DMS53 (cell line): ENCODE measurements at places on chromosomes 5 and 9.

DNA sequence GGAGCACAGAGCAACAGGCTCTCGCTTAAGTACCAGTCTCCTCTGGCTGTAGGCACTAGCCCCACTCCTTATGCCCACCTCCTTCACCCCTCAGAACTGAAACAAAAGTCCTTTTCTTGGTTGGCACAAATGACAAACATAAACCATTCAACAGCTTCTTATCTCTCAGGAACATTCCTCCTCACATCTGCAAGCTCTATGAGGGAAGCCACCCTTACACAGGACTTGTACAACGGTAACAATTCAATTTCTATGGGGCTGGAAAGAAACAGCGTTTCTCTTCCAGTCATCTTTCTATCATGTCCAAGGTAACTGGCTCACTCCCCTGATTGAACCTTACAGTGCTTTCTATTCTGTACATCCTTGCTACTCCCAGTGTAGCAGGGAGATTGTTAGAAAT lies 74.1 kb downstream of the CSF2 start:
- DNase-seq: no peak

- no peak for DNase-seq
Measured at GRCh38 chr9:133499132-133499891, 20.4 kb upstream of the SLC2A6 start.

GRCh38 chr5:172694541-172694940 lies 53.5 kb downstream of the NEURL1B start:
- DNase-seq: no peak

- DNase-seq: no peak
Measured at GRCh38 chr9:121748727-121749423, 97.4 kb downstream of the DAB2IP start.

GRCh38 chr9:14270358-14271092 lies 43.4 kb downstream of the NFIB start:
- DNase-seq: no peak

DNA sequence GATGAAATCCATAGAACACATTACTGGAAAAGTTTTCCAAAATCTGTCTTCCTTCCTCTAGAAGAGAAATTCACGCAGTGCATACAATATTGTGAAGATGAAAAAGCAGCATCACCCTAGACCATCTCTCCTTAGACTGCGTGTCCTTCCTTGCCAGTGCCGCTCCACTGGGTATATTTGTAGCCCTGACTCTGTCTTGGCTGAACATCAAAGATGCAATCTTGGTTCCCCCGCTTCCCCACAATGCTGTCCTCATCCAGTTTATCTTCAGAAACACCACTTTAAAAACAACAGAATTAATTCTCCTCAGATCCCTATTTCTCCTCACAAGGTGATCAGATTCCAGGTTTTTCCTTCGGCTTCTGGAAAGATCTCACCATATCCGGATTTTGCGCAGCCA lies 53.9 kb downstream of the ROR2 start:
- DNase-seq: no peak

DNA sequence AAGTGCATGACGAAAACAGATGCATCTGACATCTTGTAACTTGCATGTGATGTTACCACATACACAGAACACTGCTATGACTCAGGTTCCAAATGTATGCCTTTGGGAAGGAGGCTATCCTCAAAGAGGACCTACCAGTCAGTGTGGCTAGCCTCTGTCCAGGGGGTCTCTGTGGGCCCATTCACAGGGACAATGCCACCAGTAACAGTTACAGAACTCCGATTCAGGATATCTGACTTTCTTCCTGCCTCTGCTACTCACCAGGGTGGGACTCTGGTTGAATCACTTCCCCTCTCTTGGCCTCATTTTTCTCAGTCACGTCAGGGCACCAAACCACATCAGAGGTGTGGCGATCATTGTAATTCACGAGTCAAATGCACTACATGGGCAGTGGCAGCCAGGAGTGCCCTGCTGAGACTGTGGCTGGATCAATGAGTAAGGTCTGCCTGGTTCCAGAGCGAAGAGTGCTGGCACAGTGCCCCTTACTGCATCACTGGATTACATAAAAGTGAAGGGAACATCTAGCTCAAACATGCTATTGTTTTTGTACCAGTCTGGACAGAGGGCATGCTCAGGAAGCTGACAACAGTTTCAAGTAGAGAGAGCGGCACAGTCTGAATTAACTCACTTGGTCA lies 13.2 kb downstream of the ATOX1 start:
- DNase-seq: no peak

DNA sequence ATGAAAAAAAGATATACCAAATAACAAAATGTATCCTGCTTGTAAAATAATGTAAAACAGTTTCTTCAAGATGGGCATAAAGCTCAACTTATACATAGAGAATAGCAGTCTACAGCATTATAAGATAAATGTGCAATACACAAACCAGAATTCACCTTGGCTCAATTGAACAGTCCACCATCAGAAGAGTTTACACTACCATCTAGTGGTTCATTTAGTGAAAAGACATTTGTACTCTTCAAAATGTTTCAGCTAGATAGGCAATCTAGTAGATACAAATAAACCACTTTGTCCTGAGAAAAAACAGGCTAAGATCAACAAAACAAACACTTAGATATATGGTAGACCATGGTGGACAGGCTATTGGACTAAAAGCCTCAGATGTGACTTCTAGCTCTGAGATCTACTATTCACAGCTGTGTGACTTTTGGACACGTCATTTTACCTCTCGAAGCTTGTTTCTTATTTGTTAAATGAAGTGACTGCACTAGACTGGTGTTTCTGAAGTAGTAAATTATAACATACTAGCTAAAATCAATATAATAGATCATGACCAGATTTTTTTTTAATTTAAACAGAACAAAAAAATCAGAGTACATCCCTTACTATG lies 22.1 kb upstream of the TPD52L3 start:
- peak; percentile 75 for DNase-seq

DNA sequence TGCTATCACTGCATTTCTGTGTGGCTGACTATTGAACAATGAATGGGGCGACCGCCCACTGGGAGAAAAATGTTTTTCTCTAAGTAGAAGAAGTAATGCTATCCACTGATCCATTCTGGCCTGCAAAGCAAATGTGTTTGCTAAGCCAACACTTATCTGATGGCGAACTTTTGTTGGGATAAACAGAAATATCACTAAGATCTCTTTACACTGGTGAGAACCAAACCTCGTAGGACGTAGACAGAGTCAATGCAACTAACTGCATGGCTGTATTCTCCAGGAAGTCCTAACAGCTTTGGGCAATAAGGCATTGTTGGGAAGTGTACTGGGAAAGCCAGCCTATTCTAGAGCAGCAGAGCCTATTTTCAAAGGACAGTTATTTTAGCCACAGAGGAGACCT lies 77.7 kb downstream of the ANKH start:
- DNase-seq: no peak

- no peak for DNase-seq
Measured at GRCh38 chr5:3237276-3237868, 358.3 kb upstream of the IRX1 start.

DNA sequence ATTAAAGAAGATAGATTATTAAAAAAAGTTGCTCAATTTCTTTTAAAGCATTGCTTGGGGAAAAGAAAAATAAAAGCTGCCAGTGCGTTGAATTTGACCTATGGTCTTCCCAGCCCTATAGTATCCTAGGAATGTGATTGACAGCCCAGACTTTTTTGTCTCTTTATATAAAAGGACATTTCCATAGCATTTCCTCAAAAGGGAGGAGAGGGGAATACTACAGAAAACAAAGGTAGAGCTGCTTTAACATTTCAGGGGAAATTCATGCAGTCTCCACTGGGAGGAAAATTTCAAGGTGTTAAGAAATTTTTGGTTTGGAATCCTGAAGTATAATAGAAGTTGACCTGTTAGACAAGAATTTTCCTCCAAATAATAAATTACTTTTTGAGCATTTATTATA lies 17.9 kb upstream of the GPR151 start:
- no peak for DNase-seq

- DNase-seq: peak; percentile 76
Measured at GRCh38 chr9:33737811-33738606, 57.4 kb upstream of the PRSS3 start.

- DNase-seq: no peak
Measured at GRCh38 chr5:141714542-141715310, 32.7 kb upstream of the ARAP3 start.

- no peak for DNase-seq
Measured at GRCh38 chr9:113205861-113206260, 15.2 kb downstream of the FKBP15 start.

- DNase-seq: no peak
Measured at GRCh38 chr9:137313326-137313936, 11.4 kb upstream of the NRARP start.

DNA sequence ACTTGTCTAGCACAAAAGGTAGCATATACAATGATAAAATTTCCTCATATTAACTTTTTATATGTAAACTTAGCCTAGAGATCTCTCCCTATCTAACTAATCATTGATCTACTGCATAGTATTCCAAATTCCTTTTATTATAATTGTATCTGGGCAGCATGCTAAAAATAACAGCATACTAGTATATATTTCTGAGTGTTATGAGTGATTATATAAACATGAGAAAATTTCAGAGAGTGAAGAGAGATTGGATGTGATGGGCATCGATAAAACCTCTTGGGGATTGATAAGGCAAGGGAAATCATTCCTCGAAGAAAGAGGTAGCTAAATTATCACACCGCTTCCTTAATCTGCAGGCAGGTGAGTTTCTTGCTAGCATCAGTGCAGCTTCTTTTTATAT lies 158.2 kb downstream of the HMHB1 start:
- DNase-seq: no peak

DNA sequence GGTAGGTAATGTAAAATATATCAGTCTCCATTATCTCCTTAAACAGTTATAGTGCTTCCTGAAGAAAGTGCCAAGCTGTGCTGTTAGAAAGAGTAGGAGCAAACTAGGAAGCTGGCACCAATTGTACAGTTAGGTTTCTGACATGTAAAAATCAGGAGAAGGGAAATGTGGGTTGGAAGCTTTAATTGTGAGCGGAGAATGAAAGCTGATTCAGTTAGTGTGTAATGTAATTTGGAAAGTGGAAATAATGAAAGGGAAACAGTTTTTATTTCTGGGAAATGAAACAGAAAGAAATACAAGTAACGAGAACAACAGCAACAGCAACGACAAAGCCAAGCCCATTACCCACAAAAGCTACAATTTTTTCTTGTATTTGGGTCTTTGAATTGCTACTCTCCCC lies 48.8 kb upstream of the JAK2 start:
- DNase-seq: no peak
